ENCODE measurements at places on chromosomes 3 and 15.

DNA sequence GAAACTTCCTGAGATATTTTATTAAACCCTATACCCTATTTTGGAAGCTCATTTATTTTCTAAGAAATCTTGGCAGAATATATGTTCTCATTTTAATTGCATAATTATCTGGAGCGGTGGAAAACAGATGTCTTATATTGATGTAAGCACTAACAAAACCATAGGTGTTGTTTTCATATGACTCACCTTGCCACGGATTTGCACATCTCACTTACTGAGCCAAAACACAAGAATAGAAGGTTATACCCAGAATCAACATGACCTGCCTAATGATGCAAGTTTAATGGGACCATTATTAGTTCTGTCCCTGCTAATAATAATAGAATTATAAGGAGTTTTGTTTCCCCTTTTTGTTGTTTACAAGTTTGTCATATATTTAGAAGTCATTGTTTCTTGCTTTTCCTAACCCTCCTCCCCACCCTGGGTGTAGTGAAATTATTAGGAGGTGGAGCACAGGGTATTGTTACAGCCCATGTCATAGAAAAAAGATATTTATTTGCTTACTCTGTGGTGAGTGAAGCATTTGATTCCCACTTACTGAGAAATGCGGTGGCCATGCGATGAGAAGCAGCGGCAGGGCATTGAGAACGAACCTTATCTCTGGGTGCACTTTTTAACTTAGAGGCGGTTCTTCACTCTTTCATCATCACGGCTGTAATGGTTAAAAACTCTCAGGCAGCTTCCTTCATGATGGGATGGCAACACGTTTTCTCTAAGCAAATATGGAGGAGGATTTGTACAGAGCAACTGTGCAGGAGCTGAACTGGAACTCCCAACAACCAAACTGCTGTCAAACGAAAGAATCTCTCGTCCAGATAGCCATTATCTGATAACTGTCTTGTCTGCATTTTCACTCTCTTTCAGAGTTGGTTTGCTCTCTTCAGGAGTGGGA, 521 bp downstream of the IL5RA start:
- DNase-seq, result no peak

DNA sequence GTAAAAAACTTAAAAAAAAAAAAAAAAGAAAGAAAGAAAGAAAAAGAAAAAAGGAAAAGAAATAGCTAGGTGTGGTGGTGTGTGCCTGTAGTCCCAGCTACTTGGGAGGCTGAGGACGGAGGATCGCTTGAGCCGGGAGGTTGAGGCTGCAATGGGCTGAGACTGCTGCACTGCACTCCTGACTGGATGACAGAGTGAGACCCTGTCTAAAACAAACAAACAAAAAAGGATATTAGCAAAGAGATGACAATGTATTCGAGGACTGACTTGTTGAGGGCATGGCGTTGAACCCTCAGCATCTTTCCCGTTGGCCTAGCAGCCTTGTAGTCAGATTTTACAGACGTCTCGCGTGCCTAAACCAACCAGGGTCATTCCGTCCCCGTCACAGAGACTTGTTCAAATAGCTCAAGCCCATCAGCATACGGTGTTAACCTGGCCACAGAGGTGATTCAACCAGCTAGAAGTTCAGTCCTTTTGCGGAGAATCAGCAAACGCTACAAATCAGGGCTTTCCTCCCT, 528 bp upstream of the NIT2 start:
- DNase-seq, result no peak

- no peak for DNase-seq
Measured at GRCh38 chr15:62752657-62753517, 289.7 kb upstream of the TPM1 start.

DNA sequence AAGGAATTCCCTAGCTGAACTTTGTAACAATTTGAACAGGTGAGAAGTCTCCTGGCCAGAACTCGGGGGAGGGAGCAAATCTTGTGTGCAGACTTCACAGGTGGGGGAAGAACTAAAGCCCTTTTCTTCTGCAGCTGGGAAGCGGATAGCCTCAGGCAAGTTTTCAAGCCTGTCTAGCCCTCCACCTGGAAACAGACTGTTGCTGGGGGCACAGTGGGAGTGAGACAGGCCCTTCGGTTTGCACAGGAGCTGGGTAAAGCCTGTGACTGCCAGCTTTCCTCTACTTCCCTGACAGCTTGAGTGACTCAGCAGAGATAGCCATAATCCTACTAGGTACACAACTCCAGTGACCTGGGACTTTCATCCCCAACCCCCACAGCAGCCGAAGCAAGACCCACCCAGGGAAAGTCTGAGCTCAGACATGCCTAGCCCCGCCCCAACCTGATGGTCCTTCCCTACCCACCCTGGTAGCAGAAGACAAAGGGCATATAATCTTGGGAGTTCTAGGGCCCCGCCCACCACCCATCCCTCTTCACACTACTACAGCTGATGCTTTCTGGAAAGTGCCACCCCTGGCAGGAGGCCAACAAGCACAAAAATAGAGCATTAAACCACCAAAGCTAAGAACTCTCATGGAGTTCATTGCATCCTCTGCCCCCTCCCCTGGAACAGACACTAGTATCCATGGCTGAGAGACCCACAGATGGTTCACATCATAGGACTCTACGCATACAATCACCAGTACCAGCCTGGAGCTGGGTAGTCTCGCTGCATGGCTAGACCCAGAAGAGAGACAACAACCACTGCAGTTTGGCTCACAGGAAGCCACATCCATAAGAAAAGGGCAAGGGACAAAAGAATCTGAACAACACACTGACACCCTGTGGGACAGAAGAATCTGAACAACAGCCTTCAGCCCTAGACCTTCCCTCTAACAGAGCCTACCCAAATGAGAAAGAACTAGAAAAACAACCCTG, 479.0 kb downstream of the RAP2B start:
- DNase-seq, result no peak

DNA sequence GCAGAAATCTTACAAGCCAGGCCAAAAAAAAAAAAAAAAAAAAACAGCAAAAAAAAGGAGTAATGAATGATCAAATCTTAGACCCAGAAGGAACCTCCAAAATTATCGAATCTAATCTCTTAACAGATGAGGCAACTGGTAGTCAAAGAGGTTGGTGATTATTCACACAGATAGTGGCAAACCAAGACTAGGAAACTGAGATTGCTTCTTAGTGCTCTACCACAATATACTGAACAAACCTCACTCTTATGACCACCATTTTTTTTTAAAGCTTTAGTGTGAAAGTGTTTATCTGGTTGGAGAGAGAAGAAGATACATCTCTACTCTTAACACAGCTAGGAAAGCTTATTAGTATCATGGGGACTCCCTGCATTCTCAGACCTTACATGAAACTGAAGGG, 17.3 kb downstream of the ATOSA start:
- DNase-seq, result no peak

- no peak for DNase-seq
Measured at GRCh38 chr3:85785766-85786165, 827.0 kb downstream of the CADM2 start.
